ENCODE measurements at places on chromosomes 16 and 17. TPM values are rescaled to one million over a fixed set of nuclear protein-coding genes. Genes with fewer than 3 reads are reported as not detected.

NECAB2 gene
- not detected for total RNA-seq

CMTM1 gene
- total RNA-seq, result not detected

DNA sequence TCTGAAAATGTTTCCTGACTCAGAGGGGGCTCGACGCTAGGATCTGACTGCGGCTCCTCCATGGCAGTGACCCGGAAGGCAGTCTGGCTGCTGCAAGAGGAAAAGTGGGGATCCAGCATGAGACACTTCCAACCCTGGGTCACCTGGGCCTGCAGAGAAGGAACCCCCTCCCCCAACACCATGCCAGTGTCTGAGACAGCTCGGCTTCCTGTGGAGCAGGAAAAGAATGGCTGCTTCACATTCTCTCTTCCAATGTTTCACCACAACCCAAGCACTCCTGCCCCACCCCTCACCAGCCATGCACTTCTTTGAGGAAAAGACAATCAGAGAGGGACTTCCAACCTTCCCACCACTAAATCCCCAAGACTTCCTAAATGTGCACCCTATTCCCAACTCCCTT is 10.8 kb downstream of the TP53 start:
- no peak for DNase-seq

LYZL6 gene
- not detected for total RNA-seq

USH1G gene
- not detected for total RNA-seq
